ENCODE measurements at places on chromosomes 11 and 22.

GRCh38 chr11:10537600-10537999 lies 3.4 kb downstream of the RNF141 start:
- no peak for DNase-seq

- DNase-seq, result no peak
These were observed 1415.2 kb upstream of the TENM4 start for GRCh38 chr11:80856066-80856465.

- DNase-seq, result no peak
These were observed 84.1 kb downstream of the TNRC6B start for GRCh38 chr22:40261783-40262182.

- DNase-seq, result no peak
These were observed 2.5 kb downstream of the SELENOO start for GRCh38 chr22:50203288-50203687.

- no peak for DNase-seq
These were observed 356.0 kb upstream of the CADM1 start for GRCh38 chr11:115860246-115860645.

DNA sequence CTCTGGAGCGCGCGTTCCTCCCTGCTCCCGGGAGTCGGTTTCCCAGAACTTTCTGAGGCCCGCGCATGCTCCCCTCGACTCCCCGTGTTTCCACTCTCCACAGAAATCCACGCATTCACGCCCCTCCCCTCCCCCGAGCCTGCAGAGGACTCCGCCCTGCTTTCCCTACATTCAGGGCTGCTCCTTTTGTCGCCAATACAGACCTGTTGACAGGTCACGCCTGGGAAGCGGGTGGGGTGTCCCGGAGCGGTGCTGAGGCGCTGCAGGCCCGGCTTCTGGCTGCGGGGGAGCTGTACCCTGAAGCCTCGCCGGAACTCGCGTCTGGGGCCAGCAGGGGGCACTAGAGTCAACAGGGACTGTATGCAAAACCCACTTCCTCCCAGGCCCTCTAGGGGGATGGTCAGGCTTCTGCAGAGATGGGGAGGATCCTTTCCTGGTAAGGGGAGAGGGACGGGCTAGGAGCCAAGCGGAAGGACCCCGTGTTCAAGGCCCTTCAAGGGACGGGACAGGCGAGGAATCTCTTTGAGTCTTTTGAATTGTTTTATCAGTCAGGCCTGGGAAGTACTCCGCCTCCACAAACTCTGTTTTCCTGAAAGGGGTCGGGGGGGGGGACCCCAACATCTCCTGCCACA lies at the start of gene PRAME:
PRAME (minus strand) TSS at position 294 of the 632 bp plus-strand sequence. CDS start 2,433 bp downstream, outside the sequence.
- DNase-seq, result peak; percentile 27

DNA sequence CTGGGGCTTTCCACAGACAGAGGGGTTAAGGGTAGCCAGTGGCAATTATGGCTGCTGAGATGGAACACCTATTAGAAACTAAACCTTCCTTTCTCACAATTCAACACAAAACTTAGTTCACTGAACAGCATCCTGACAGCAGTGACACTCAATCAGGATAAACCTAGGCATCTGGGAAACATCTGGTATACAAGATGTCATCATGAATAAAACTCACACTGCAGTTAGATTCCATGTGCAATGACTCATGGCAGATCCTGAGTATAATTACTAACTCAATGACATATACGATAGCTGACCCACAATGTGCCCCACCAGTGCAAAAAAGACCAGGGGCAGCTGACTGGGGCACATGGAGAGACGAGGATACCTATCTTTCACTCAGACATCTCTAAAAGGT lies 17.7 kb downstream of the RBFOX2 start:
- no peak for DNase-seq

DNA sequence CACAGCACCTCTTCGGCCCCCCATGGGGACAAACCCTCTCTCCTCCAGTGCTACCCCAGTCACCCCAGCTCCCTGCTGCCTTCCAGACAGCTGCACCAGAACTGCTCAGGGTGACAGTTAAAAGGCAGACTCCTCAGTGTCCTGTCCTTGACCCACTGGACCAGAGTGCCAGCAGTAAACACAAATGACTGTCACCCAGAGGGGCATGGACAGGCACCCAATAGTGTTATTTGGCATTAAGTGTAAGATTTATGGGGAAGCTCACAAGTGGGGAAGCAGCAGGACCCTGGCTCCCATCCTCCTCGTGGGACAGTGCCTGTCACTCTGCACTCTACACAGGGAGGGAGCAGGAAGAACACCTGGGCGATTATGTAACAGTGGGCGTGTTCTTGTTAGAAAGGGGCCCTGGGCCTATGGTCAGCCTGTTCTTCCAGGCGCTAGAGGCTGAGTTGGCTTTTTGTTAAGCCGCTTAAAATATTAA lies 5.0 kb downstream of the RPS19BP1 start:
- DNase-seq, result no peak

- no peak for DNase-seq
These were observed 512 bp downstream of the SH3BP1 start for GRCh38 chr22:37639771-37640590.

GRCh38 chr11:12808519-12808918 lies 134.3 kb downstream of the TEAD1 start:
- DNase-seq, result no peak

DNA sequence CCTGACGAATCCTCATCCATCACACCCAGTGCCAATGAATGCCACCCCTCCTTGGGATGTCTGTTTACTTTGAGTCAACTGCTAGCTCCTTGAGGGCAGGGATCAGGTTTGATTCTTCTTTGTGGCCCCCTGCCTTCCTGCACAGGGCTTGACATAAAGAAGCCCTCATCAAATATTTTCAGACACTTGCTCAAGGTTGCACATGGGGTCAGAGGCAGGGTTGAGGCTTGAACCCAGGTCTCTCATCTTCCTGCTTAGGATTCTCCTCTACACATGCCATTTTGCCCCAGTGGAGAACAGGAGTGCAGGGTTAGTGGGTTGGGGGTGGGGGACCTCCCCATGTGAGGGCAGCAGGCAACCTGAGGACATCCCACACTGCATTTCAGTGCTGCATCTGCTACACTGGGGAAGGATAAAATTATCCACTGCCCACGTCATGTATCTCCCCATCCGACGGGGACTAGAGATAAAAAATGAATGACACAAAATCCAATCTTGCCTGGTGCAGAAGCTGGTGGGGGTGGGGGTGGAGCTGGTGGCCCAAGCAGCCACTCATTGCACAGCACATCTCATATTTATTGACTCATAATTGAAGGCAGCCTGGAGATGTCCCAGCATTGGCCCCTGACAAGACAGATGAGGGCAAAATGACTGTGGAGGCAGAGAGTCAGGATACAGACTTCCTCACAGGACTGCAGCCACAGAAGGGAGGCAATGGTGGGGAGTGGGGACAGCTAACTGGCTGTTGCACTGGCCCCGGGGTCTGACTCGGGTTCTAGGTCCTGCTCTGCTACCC lies 41.3 kb downstream of the NEU3 start:
- DNase-seq, result no peak

GRCh38 chr11:130476200-130476921 lies 27.9 kb downstream of the ADAMTS15 start:
- no peak for DNase-seq

GRCh38 chr11:116312570-116313391 lies 460.0 kb downstream of the BUD13 start:
- DNase-seq, result no peak

- DNase-seq, result no peak
These were observed 74.5 kb upstream of the LMO1 start for GRCh38 chr11:8338138-8338537.

DNA sequence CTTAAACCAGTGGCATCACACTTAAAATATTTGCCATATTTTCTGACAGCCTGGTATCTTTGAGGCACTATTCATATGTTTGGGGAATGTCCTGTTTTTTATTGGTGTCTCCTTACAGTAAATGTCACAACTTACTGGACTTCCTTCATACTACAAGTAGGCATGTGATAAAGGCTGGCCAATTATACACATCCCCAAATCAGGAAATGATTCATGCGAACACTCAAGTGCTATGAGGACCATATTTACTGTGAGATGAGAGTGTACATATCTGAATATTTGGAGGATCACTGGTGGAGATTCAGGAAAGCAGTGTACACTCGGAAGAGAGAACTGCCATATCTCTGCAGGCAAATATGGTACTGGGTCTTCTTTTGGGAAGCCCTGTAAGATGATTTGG lies 913.8 kb upstream of the CHORDC1 start:
- no peak for DNase-seq

- no peak for DNase-seq
These were observed 567.4 kb downstream of the KCNA4 start for GRCh38 chr11:29449281-29450074.

DNA sequence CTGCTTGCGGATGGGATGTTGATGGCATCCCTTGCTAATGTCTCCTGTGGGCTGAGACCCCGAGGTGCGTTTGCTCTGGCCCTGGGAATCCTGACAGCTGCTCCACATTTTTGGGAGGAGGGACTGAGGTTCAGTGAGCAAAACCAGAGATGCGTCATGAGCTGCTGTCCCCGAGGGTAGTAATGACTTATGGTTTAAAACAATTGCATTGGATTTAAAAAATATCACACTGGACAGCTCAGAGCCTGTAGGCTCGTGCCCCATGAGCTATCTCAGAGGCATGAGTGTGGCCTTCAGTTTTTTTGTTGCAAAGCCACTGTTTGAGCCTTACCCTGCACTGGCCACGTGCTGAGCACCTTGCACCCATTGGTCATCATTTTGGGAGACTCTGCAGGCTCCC lies 20.9 kb upstream of the PARVG start:
- DNase-seq, result no peak

DNA sequence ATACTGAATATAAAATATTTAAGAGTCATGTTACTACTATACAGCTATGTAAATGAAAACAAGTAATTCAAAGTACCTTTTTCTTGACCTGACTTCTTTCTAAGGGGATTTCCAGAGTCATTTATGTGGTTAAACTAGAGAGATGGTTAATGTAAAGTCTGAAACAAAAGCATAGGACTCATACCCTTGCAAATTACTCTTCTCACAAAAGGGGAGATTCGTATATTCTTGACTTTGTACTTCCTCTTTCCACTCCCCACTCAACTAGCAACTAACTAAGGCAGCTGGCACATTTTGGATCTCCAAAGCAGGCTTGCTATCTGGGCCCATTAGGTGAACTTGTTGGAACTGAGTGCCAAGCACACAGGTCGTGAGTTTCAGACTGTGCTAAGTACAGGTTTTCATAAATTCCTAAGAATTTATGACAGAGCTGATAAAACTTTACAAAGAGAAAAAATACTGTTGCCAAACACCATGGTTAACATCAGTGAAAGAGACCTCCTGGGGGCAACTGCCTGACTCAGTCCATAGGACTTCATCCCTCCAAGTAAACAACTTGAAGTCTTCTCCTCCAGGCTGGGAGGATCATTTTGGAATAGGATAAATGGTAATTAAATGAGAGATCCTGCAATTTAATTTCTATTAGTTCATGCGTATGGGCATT lies 77.0 kb upstream of the DDI1 start:
- DNase-seq, result no peak

- DNase-seq, result no peak
These were observed 321.7 kb downstream of the NTM start for GRCh38 chr11:131692151-131692550.

DNA sequence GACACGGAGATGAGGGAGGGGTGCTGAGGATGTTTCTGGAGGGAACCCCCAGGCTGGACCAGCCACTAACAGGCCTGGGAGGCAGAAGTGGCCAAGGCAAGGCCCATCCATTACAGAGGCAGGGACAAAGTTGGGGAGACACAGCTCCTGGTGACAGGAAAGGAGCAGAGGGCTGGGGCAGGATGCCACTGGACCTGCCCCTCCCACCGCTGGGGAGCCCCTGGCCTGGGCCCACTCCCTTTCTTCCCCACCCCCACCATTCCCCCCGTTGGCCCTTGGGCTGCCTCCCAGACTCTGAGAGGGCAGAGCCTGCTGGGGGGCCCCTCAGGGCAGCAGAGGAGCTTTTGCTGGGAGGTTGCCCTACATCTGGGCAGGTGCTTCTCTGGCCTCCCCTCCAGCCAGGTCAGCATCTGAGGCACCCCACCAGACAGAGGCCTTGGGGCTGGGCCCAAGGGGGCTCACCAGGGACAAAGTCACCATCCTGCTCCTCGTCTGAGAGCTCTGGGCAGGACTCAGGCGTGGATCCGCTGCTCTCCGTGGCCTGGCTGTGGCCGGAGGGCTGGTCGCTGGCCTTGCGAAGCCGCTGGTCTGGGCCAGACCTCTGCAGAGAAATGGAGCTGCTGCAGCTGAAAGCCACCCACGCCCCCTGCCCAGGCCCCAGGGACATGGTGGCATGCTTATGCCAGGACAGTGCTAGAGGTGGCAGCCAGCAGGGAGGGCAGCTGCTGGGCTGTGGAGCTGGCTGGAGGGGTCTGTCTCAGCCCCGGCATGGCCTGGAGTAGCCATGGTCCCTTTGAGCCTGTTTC lies 33.1 kb upstream of the CARS1 start:
- DNase-seq, result no peak

- no peak for DNase-seq
These were observed 88.0 kb upstream of the KCNQ1OT1 start for GRCh38 chr11:2787816-2788167.

DNA sequence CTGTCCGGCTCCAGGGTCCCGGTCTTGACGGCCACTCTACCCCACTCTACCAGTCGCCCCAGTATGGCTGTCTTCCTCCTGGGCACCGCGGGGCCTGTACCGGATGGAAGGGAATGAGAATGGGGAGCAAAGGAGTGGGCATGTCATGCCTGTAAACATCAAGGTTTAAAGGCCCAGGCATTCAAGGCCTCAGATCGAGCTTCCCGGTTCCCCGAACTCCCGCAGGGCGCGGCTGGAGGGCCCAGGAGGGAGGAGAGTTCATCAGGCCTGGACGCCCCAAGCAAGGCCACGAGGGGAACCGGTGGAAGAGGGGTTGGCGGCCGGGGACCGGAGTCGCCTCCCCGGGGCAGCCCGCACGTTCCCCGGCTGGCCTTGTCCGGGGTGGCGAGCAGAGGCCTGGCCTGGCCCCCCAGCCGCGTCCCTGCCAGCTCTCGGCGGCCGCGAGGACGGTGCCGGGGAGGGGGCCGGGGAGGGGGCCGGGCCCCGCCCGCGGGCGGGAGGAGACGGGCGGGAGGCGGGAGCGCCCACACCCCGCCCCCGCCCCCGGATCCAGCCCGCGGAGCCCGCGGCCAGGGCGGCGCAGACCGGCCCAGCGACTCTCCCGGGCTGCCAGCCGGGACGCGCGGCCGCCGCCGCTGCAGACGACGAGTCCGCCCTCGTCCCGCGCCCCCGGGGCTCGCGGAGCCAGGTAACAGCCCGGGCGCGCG lies at the start of gene CDC42EP1:
CDC42EP1 (plus strand) TSS at position 580 of the 707 bp plus-strand sequence. CDS start 5,870 bp downstream, outside the sequence.
- no peak for DNase-seq

DNA sequence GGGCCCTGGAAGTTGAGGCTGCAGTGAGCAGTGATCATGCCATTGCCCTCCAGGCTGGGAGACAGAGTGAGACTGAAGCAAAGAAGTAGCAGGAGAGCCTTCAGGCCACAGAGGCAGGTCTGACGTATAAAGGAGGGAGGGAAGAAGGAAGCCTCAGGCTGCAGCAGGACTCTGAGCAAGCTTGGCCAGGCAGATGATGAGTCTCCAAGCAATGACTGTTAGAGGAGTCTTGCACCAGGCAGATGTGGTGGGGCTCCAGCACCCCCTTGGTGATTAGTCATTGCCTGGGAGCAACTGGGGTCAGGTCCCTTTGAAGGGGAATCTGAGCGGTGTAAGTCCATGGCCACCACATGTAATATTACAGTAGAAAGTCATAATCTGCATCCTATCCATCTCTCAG lies 36.6 kb upstream of the NFAM1 start:
- DNase-seq, result no peak

All from stimulated activated CD8-positive, alpha-beta memory T cell treated with anti-CD3 and anti-CD28 coated beads, Interleukin-12 subunit alpha, Interleukin-12 subunit beta, amount 100 ng/mL, for 1 hour (primary cell).